Stimulated activated CD8-positive, alpha-beta memory T cell treated with anti-CD3 and anti-CD28 coated beads, Interleukin-4, amount 100 ng/mL, for 24 hours (primary cell): ENCODE measurements at places on chromosomes 1 and 21.

GRCh38 chr21:37767984-37768383 is 148.3 kb downstream of the KCNJ6 start:
- DNase-seq = no peak

GRCh38 chr21:16154951-16155635 is 425.3 kb downstream of the USP25 start:
- no peak for DNase-seq

- no peak for DNase-seq
Measured at GRCh38 chr1:74579425-74579824, 67.0 kb upstream of the LRRC53 start.

DNA sequence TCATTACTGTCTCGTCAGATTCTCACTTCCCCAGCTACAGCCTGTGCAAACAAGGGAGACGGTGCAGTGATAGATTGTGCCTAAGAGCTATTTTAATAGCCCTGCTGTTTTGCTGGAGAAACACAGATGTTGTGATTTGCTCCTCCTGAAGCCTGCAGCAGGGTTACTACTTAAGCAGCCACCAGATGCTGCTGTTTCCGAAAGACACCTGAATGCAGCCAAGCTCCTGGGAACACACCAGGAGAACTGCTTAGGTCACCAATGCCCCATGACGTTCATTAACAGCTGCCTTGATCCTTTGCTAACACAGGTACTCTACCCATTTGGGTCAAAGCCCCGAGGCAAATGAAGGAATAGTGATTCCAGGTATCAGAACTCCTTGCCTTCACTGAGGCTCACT is 411.8 kb upstream of the DAB1 start:
- no peak for DNase-seq

- DNase-seq = no peak
Measured at GRCh38 chr1:29634324-29634723, 398.0 kb downstream of the PTPRU start.

GRCh38 chr1:224458296-224458695 is 23.7 kb upstream of the WDR26 start:
- DNase-seq = no peak

DNA sequence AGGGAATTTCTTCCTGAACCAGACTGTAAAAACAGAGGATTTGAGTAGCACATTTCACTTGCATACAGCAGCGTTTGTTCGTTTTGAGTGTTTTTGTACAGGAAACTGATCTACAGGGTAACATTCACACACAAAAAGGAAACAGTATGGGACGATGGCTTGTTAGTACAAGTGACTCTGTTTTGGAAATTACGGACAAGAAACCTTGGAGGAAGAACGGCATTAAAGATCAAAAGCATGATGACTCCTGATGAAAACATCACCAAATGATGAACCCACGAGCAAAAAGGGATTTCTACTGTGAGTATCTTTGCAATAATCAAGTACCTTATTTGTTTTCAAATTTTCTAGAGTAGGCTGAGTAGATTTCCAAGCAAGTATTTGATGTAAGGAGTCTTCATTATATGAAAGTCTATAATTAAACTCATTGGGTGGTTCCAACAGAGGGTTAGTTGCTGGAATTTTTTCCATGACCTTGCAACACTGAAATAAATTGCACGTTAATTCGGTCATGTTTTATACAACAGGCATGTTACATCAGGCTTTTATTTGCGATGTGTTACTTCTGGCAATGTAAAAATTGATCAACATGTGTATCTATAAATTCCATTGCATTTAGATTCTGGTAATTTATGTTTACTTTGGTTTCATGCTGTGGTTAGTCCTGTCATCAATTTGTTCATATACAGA is 76.7 kb upstream of the KCNK2 start:
- DNase-seq = no peak

GRCh38 chr1:18599704-18600103 is 30.9 kb upstream of the PAX7 start:
- DNase-seq = no peak

- DNase-seq = no peak
Measured at GRCh38 chr1:161297415-161297814, 12.4 kb downstream of the MPZ start.

DNA sequence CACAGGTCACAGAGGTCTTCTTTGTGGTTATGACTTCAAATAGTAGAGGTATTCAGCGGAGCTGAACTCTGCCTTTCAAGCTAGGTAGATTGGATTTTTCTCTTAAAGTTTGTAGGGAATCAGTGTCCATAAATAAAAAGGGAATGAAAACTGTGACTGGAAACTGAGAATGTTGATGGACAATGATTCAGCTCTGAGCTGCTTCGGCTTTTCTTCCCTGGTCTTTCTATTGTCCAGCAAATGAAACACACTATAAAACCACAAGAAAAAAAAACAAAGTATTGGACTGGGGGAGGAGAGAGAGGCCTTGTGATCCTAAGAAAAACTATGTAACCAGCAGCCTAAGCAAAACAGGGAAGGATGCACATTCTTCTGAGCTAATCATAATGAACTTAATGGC is 11.1 kb downstream of the TNNI3K start:
- no peak for DNase-seq

- DNase-seq = no peak
Measured at GRCh38 chr1:87712261-87713010, 383.8 kb downstream of the LMO4 start.

DNA sequence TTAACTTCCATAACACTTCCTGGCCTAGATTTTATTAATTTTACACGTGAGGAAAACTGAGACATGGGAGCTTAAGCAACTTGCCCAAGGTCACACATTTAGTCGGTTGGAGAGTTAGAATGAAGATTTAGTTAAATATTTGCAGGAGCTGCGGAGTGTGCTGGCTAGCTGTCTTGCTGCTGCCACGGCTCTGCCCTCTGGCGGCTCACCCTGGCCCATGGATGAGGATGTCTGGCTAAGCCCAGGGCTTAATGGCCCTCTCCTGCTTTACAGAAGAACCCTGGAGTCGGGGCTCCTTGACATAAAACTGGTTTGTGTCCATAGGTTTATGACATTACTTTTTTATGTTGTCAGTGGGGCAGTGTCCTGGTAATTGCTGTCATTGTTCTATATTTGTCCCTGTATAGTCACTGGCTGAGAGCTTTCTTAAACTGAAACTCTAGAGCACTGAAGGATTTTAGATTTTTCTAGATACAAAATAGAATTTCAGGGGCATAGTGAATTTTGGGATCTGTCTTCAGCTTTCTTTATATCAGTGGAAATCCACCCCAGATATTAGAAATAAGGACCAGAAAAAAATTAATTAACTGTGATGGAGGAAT is 88.9 kb upstream of the WLS start:
- DNase-seq = no peak

DNA sequence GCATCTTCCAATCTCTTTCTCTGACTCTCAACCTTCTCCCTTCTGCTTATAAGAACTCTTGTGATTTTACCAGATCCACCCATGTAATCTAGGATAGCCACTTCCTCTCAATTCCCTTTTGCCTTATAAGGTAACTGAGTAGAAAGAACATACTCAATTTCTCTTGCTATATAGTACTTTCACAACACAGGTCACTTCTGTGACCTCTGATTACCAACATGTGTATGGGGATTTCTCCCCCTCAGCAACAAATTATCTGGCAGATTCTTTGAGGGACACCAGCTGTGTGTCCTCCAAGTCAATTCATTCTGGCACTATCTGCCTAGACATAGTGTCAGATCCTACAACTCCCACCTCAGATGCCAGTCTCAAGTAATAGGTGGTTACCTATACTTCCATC is 62.5 kb downstream of the IL23R start:
- DNase-seq = no peak

GRCh38 chr1:192689459-192689858 is 53.5 kb downstream of the RGS13 start:
- no peak for DNase-seq

GRCh38 chr1:28510273-28510969 is 4.6 kb downstream of the RCC1 start:
- DNase-seq = peak; percentile 18

- DNase-seq = no peak
Measured at GRCh38 chr1:220153147-220153546, 59.2 kb downstream of the IARS2 start.

DNA sequence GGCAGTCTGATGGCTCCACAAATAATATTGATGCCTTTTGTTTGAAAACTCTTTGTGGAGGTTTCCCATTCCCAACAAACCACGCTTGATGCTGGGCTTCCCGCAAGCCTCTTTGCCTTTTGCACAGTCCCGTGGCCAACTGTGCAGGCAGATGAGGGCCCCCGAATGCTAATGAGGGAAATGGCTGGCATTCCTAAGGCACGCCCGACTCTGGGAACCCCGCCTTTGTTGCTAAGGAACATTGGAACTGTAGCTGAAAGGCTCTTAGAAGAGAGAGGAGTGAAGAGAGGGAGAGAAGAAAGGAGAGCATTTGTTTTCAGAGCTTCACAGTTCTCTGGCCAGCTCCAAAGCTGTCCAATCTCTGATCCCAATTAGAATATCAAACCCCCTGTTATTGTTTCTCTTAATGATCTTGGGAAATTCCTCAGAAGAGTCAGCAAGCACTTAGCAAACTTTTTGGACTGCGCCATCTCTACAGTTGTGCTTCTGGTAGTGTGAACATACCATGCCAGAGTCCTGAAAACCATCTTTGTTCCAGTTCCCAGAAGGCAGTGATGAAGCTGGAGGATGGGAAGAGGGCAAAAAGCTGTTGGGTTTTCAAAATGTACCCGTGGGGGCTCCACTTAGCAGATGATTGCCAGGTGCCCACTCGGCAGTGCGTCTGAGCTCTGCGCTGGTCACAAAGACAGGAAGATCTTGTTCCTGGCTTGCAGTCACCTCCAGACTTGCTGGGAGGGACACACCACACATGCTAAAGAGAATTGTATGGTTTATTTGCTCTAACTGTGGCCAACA is 60.1 kb upstream of the CYP2J2 start:
- DNase-seq = no peak

GRCh38 chr1:63980740-63981407 is 207.1 kb downstream of the ROR1 start:
- DNase-seq = no peak

DNA sequence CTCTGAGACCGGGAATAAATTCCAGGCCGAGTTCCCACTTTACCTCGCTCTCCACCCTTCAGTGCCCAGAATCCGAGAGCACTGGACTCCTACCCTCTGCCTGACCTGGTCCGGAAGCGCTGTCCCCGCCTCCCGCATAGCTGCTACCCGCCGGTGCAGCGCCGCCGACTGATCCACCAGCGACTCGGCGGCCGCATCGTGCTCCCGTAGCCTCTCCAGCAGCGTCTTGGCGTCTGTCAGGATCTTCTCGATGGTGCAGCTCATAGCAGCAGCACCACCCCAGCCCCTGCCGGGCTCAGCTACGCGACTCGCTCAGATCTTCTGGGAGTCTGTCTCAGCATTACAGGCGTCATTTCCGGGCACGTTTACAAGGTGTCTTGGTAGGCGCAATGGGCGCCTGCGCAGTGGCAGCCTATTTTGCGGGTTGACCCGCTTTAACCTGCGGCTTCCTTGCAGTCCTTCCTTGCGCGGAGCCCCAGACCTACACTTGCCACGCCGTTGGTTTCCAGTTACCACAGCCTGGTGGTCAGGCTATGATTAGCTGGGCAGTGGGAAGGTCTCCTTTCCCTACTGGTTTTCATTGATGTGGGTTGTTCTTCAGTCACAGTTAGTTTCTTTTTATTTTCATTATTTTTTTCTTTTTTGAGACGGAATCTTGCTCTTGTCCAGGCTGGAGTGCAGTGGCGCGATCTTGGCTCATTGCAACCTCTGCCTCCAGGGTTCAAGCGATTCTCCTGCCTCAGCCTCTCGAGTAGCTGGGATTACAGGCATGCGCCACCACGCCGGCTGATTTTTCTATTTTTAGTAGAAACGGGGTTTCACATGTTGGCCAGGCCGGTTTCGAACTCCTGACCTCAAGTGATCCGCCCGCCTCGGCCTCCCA is at the start of gene SIKE1:
TSS of gene SIKE1 (minus strand) at position 342 of the 883 bp plus-strand sequence. CDS start at position 264, 78 bp downstream.
- DNase-seq = peak; percentile 90

DNA sequence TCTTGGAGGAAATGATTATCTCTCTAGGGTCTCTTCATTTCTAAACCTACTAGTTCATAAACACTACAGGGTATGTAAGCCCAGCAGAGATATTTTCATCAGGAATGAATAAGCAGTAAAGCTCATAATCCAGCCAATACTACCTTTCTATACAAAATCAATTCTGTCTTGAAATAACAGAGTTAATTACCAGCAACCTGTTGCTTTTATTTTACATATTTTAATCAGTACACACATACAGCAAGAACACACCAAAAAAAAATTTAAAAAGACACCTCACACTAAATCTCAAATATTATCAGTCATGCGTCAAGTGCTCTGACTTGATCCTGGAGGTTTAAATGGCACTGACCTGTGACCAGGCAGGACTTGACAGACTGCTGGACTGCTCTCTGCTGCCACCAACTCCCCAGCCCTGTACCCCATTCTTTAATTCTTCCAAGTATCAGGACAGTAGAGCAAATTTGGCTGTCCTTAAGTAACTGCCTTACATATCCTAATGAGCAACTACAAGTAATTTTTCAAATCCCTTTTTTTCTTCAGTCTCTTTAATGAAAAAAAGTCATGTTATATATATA is 98.5 kb downstream of the CDC42BPA start:
- no peak for DNase-seq

GRCh38 chr1:31639543-31639942 is 5.1 kb downstream of the PEF1 start:
- no peak for DNase-seq

DNA sequence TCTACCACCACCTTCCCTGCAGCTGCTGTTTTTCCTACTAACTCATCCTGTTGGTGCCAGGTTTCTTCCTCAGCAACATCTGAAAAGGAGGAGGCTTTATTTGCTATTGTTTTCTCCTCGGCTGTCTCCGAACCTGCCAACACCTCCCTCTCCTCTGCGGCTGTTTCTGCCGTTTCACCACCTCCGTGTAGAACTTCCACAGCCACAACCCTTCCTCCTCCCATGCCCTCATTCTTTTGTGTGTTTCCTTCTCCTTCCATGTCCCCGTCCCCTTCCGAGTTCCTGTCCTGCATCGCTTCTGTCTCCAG is 59.0 kb upstream of the LRRC53 start:
- DNase-seq = no peak

GRCh38 chr1:19678493-19678892 is 13.8 kb downstream of the HTR6 start:
- DNase-seq = no peak

DNA sequence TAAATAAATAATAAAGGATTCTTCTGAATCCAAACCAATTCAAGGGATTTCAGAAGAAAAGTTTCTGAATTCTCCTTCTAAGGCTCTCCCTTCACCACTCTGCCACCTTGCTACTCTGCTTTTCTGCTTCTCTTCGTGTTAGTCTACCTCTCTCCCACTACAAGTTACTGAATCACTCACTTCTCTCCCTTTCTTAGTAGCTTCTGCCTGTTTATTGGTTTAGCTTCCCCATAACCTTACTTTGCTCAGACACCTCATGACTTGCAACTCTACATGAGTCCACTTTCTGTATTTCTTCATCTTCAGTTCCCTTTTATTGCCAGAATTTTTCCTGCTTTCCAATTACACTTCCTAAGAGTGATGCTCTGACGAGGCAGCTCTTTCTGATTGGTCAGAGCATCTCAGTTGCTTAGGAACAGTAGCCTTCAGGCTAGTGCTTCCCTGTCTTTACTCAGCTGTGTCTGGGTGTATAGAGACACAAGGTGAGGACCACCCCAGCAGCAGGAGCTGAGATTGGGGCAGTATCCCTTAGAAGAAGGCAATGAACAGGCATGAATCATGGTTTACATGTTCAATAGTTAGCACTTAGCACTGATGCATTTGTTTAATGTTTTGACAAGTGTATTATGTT is 144.6 kb downstream of the SLC30A10 start:
- DNase-seq = no peak

GRCh38 chr1:99306644-99307043 is 42.4 kb downstream of the PLPPR4 start:
- DNase-seq = no peak
